NCI-H1105 treated with DMSO at 0.1 percent for 48 hours (cell line): ENCODE measurements at places on chromosomes 2 and 18.

GRCh38 chr2:54671875-54672589 lies 51.4 kb upstream of the EML6 start:
- no peak for DNase-seq

GRCh38 chr2:37665604-37666362 lies 5.7 kb downstream of the CDC42EP3 start:
- DNase-seq = no peak

GRCh38 chr18:46182633-46183358 lies 78.6 kb downstream of the HAUS1 start:
- no peak for DNase-seq

DNA sequence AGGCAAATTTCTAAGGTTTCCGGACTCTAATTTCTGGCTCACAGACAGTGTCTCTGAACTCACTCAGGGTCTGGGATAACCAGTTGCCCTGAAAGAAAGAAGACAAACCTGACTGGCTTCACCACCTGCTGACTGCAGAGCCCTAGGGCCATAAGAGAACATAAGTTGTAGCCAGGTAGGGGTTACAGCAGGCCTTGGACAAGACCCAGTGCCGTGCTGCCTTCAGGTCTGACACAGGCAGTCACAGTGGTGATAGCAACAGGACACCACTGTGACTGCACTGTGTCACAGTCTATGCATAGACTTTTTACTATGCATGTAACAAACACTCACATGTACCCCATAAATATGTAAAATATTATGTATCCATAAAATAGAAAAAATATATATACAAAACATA lies 508.5 kb downstream of the PID1 start:
- no peak for DNase-seq

DNA sequence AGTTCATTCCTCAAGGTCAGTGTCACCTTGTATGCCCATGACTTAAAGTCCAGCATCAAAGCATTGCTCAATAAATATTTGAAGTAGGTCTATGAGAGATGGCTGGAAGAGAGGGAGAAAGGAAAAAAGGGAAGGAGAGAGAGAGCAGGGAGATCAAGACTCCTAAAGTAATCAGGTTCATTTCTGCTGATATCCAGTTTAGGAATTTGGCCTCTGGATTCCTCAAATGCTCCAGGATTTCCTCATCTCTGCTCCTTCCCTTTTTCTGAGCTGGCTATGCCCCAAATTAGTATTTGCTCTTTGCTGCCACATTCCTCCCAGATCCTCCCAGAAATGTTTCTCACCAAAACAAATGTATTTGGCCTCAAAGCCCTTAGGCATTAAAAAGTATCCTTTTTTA lies 739.4 kb upstream of the CHAC2 start:
- no peak for DNase-seq
